ENCODE measurements at places on chromosomes 7 and 10.

GRCh38 chr7:147261693-147262092 lies 1145.1 kb downstream of the CNTNAP2 start:
- no peak for DNase-seq

GRCh38 chr10:14904316-14904732 lies 25.7 kb downstream of the SUV39H2 start:
- DNase-seq: peak; percentile 42

DNA sequence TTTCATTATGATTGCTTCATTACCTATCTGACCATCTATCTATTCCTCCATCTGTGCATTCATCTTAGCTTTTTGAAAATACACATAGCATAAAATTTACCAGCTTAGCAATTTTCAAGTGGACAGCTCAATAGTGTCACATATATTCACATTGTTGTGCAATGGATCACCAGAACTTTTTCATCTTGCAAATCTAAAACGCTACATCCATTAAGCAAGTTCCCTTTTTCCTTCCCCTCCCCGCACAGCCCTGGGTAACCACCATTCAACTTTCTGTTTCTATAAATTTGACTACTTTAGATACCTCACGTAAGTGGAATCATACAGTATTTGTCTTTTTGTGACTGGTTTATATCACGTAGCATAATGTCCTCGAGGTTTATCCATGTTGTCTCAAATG lies 78.0 kb upstream of the ADRB1 start:
- peak; percentile 90 for DNase-seq

GRCh38 chr7:11648980-11649379 lies 183.0 kb downstream of the THSD7A start:
- no peak for DNase-seq

DNA sequence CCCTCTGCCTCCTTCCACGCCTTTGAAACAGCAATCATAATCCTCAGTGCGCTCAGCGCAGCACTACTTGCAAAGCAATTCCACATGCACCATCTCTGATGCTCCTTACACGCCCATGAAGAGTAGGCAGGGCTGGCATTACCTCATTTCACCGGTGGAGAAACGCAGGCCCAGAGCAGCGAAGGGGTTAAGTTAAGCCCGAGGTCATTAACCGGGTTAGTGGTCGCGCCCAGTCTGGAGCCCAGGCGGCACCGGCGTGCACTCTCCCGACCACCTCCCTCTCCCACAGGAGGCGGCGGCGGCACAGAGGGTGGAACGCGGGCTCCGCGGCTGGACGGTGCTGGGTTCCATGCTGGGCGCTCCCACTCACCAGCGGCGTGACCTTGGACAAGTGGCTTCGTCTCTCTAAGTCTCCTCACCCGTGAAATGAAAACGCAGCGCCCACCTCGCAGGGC lies 515 bp downstream of the FASTK start:
- peak; percentile 64 for DNase-seq

- peak; percentile 69 for DNase-seq
Observed at GRCh38 chr10:110067960-110068770, 60.4 kb downstream of the ADD3 start.

DNA sequence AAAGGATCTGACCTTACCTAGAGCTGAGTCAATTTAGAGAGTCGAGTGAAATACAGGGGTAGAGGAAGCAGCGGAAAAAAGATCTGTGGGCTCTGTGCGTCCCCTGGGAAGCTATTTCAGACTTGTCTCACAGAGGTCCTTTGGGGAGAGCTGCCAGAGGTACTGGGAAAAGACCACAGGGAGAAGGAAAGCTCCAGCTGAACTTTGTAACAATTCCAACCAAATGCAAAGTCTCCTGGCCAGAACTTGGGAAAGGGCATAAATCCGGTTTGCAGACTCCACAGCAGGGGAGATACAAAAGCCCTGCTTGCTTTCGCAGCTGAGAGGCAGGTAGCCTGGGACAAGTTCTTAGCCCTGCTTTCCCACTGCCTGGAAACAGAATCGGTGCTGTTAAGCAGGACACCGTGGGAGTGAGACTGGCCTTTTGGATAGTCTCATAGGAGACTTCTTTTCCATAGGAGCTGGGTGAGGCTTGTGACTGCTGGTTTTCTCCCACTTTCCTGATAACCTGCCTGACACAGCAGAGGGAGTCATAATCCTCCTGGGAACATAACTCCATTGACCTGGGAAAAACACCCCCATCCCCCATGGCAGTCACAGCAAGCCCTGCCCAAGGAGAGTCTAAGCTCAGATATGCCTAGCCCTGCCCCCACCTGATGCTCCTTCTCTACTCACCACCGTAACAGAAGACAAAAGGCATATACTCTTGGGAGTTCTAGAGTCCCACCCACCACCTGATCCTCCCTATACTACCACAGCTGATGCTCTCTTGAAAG lies 926.2 kb downstream of the KCNMA1 start:
- DNase-seq: no peak

DNA sequence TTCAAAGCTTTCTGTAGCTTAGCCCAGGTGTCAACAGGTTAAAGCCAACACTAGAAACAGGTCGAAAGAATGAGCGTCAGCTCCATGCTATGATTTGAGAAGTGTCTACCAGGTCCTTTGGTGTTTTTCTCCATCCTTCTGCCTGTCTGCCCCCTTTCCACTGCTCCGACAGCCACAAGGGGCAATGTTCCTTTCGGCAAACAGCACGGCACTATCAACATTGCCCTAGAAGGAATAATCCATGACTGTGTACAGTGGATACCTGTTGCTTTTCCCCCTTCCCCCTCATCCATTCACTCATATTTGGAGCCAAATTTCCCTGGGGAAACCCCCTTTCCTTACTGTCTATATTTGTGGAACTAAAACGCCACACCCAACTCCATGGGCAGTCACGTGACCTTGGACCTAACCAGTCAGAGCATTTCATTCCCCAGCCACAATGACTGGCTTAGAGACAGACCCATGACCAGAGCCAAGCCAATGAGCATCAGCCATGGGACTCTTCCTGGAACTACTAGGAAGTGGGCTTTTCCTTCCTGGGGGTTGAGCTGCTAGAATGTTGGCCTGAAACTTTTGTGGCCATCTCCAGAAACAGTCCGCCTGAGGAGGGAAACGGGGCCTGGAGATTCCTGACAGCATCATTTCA lies 51.5 kb downstream of the AFAP1L2 start:
- DNase-seq: no peak

DNA sequence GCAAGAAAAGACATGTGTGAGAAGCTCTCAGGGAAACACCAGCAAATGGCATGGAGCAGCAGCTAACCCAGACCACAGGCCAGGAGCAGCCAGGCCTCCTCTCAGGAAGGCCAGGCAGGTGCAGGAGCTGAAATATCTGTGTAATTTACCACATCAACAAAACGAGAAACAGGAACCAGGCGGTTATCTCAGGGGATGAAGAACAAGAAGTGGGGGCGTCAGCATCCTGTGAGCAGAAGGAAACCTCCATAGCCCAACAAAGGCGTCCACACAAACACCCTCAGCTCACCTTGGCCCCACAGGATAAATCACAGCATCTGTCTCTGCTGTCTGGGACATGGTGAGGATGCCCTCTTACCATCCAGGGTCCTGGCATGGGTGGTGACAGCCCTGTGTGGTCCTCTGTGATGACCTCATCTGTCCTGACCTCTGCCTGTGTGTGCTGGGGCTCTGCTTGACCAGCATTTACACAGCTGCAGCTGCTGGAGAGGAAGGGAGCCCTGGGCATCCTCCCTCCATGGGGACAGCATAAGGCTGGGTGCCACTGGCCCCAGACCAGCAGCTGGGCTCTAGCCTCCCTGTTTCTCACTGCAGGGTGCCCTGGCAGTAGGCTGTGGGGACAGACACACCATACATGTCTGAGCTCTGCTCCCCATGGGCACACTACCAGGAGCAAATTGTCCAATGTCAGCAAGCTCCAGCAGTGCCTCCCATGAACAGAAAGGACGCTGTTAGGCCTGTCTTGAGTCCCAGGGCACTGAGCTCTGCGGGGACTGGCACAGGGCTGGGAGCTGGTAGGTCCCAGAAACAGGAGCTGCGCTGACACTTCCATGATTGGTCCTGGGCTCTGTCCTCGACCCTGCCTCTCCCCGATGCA lies 34.6 kb downstream of the ANXA8 start:
- peak; percentile 55 for DNase-seq

DNA sequence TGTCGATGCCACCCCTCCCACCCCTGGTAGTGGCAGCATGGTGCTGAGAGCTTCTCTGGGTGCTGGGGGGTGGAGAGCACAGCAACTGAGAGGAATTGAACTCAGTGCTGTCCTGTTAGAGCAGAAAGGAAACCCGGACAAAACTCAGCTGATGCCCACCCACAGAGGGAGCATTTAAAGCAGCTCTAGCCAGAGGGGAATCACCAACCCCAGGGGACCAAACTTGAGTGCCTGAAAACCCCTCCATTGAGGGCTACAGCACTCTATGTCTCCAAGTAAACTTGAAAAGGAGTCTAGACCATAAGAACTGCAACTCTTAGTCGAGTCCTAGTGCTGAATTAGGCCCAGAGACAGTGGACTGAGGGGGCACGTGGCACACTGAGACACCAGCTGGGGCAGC lies 16.8 kb upstream of the FOXI2 start:
- DNase-seq: no peak
